ENCODE measurements at places on chromosomes 2 and 18. TPM values are rescaled to one million over a fixed set of nuclear protein-coding genes. Genes with fewer than 3 reads are reported as not detected.

Gene TNFAIP6
- 1.2 TPM for total RNA-seq

Gene HAAO
- total RNA-seq = 1.5 TPM

Gene PTPRN
- not detected for total RNA-seq

Gene SCN2A
- 0.21 TPM for total RNA-seq

Gene SATB2
- 1.1 TPM for total RNA-seq

Gene DNER
- total RNA-seq = 0.27 TPM

DNA sequence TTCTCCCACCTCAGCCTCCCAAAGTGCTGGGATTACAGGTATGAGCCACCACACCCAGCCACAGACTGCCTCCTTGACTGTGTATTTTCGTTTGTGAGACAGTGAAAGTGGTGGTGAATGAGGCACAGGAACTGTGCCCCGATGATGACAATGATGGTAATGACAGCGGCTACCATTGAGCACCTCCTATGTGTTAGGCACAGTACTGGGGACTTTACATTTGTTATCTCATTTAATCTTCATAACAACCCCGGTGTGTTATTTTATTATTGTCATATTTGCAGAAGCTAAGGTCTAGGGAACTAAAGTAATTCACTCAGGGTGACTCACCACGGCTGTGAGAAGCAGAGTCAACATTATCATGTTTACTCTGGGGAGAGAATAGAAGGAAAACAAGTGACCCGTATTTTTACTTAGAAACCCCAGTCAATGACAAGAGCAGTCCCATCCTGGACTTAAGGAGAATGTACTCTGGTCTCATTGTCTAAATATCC, 77.6 kb upstream of the ALPP start:
- H3K4me3 ChIP-seq = no peak overlapping the region
- no peak overlapping the region for H3K27ac ChIP-seq
- DNase-seq = no peak
- peaks cover 68% of the 10 kb centered on the region for H3K36me3 ChIP-seq
- no peaks in the 10 kb centered on the region for H3K27me3 ChIP-seq
- H3K4me1 ChIP-seq = no peaks in the 10 kb centered on the region

GRCh38 chr18:48962994-48963561, 12.3 kb upstream of the SMAD7 start:
- H3K36me3 ChIP-seq = no peaks in the 10 kb centered on the region
- DNase-seq = no peak
- H3K27ac ChIP-seq = peak overlapping the region; percentile 75
- H3K4me1 ChIP-seq = no peaks in the 10 kb centered on the region
- H3K4me3 ChIP-seq = no peak overlapping the region

DNA sequence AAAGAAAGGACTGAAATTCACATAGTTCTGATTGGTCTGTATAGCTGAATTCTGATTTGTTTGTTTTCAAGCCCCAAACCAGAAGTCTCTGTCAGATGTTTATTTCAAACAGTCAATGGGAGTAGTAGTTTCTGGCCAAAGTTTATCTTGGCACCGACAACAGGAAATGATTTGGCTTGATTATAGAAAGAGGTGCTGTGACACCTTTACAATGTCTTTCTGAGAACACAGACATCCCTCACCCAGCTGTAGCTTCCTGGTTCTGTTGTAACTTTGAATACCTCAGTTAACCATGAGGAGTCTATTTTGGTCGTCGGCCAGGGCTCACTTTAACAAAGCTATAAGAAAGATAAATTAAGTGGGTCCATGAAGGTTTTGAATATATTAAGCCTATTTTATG, 545.0 kb upstream of the ZNF804A start:
- H3K27ac ChIP-seq = no peak overlapping the region
- H3K4me3 ChIP-seq = no peak overlapping the region
- no peaks in the 10 kb centered on the region for H3K27me3 ChIP-seq
- no peak for DNase-seq
- no peaks in the 10 kb centered on the region for H3K36me3 ChIP-seq

DNA sequence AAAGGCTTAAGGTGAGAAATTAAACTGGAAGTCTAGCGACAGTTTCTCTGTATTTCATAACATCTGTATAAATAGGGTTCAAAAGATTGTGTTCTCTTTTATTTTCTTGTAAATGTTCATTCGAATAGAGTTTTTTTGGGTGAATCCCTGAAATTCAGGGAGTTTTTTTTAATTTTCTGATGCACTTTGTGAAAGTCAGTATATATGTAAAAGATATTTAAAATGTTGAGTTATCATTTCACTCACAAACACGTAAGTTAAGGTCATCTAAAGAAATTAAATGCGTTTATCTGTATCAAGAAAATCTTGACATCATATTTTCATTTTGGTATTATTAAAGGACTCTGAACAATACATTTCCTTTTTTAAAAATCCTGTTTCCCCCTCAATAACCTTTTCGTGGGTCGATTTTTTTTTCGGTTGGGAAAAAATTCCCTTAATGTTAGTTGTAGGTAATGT, 3.4 kb downstream of the SP9 start:
- no peak for DNase-seq
- peaks cover 83% of the 10 kb centered on the region for H3K4me1 ChIP-seq
- H3K36me3 ChIP-seq = no peaks in the 10 kb centered on the region
- H3K4me3 ChIP-seq = no peak overlapping the region

DNA sequence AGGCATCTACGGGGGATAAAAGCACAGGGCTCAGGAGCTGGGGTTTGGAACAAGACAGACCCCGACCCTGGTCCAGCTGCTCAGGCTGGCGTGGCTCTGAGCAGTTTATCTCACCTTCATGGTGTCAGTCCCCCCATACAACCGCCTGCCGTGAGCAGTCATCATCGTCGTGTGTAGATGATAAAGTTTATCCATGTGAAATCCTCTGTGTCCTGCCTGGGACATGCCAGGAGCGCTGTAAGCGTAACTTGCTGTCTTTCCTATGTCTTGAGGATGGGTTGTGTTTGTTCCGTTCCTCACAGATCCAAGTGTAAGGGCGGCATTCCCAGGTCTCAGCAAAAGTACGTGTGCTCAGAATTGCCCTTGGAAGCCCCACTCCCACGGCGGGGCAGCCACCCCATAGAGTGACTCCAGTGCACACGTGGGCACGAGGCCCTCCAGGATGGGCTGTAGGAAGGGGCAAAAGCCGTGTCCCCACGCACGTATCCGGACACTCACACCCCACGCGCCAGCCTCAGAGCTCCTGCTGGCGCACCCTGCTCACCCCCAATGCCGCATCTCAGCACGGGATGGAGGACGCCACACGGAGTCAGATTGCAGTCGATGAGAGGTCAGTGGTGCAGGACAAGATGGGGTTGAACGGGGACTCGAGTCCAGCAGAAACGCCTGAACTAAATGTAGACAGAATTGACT, 50.9 kb downstream of the ADI1 start:
- peaks cover 27% of the 10 kb centered on the region for H3K36me3 ChIP-seq
- no peak overlapping the region for H3K27ac ChIP-seq
- no peaks in the 10 kb centered on the region for H3K27me3 ChIP-seq
- DNase-seq = no peak
- H3K4me1 ChIP-seq = no peaks in the 10 kb centered on the region

DNA sequence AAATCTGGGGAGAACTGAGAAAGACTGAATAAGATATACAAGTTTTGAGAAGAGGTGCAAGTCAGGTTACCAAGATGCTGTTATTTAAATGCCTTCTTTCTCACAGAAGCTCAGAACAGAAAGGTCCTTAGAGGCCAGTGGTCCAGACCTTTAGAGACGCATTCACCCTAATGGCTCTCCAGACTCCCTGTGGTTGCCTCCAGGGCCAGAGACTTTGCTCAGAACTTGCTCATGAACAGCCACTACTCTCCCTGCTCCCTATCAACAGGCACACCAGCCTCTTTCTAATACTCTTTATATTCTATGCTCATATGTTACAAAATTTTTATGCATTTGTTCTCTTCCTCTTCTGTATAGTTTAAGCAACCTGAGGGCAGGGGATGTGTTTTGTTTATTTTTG, 349.0 kb upstream of the TNP1 start:
- no peak for DNase-seq
- H3K4me1 ChIP-seq = no peaks in the 10 kb centered on the region
- no peak overlapping the region for H3K27ac ChIP-seq

- no peak overlapping the region for H3K27ac ChIP-seq
- no peak overlapping the region for H3K4me3 ChIP-seq
- no peaks in the 10 kb centered on the region for H3K4me1 ChIP-seq
- no peaks in the 10 kb centered on the region for H3K36me3 ChIP-seq
- no peak for DNase-seq
Observed at GRCh38 chr2:73759904-73760303, 20.0 kb downstream of the DUSP11 start.

- no peaks in the 10 kb centered on the region for H3K36me3 ChIP-seq
- H3K27ac ChIP-seq = no peak overlapping the region
- no peaks in the 10 kb centered on the region for H3K27me3 ChIP-seq
- no peak for DNase-seq
Observed at GRCh38 chr2:70779911-70780545, 10.4 kb downstream of the FIGLA start.

DNA sequence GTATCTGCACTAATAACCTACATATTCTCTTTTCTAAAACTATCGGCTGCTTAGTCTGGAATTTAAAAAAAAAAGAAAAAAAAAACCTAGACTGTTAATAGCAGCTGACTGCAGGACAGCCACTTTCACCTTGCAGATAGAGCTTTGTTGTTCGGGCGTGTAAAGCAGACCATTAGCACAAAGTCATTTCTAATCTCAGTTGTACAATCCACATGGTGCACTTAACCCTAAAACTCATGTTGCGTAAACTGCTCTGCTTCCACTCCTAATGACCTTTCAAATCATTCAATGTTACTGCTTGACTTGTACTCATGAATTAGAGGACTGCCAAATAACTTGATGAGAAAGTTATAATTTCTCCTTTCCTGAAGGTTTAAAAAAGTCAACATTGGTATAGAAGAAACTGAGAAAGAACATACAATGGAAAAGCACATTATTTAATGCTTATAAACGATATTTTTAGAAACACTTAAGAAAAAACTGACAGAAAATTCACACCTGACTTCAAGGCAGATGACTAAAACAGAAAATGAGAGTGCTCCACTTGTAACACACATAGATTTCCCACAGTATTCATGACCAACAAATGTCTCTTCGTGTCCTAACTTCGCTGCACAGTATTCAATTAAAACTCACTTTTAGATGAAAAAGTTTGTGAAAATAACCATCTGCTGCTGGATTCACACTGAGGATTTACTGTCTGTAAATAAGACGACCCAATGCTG, 2.6 kb downstream of the CDH2 start:
- no peak for DNase-seq
- no peaks in the 10 kb centered on the region for H3K36me3 ChIP-seq
- H3K27me3 ChIP-seq = peaks cover 21% of the 10 kb centered on the region
- H3K4me1 ChIP-seq = peaks cover 23% of the 10 kb centered on the region
- H3K4me3 ChIP-seq = no peak overlapping the region

GRCh38 chr2:197876524-197876923, 72.1 kb downstream of the PLCL1 start:
- H3K4me3 ChIP-seq = no peak overlapping the region
- no peak for DNase-seq
- no peaks in the 10 kb centered on the region for H3K27me3 ChIP-seq
- no peaks in the 10 kb centered on the region for H3K36me3 ChIP-seq

DNA sequence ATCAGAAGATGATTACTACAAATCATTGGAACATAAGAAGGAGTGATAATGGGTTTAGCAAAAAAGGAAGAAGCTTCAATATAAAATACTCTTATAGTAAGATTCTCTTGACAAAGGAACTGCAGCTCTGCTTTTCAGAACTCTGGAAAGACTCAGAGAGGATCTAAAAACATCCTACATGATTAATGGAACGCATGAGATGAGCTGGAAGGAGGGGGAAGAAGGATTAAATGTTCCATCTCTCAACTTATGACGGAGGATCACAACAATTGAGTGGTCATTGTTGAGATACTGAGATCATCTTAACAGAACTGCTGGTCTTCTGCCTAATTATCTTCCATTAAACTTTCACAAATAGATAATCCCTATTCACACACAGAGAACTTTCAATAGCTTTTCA, 267.5 kb upstream of the SLC8A1 start:
- no peak overlapping the region for H3K4me3 ChIP-seq
- H3K27me3 ChIP-seq = no peaks in the 10 kb centered on the region
- no peak overlapping the region for H3K27ac ChIP-seq
- no peaks in the 10 kb centered on the region for H3K36me3 ChIP-seq
- no peaks in the 10 kb centered on the region for H3K4me1 ChIP-seq

DNA sequence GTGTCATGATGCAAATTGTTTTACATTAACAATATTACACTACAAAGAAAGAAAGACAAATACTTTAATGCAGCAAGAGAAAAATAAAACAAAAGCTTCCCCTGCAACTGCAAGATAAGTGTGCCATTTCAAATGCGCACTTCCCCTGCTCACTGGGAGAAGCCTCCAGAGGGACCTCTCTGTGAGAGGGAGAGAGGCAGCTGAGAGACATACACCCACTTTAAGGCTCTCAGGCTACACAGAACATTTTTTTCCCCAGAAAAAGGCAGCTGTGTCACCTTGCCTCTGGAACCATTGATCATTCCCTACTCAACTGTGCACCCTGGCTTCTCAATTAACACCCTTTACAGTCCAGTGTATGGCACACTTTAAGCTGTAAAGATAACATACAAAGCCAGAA, 75.2 kb downstream of the DPP4 start:
- no peaks in the 10 kb centered on the region for H3K27me3 ChIP-seq
- H3K27ac ChIP-seq = no peak overlapping the region
- no peak overlapping the region for H3K4me3 ChIP-seq
- no peak for DNase-seq
- no peaks in the 10 kb centered on the region for H3K36me3 ChIP-seq
- H3K4me1 ChIP-seq = no peaks in the 10 kb centered on the region

DNA sequence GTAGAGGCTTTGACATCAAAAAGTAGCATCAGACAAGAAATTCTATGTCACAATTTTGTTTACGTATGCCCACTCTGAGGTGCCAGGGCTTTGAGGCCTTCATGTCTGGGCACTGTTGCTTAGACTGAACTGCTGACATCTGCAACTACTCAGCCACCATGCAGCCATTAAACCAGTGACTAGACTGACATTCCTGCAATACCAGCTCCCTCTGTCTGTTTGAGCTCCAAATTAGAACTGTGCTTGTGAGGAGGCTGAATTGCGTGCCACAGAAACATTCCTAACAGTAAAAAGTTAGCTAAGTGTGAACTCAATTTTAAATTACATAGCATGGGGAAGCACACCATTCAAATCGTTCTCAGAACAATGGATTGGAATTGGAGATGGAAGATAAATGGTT, 163.2 kb downstream of the INSIG2 start:
- H3K27ac ChIP-seq = no peak overlapping the region
- no peaks in the 10 kb centered on the region for H3K36me3 ChIP-seq
- H3K4me1 ChIP-seq = no peaks in the 10 kb centered on the region
- no peak for DNase-seq

- no peaks in the 10 kb centered on the region for H3K4me1 ChIP-seq
- no peaks in the 10 kb centered on the region for H3K27me3 ChIP-seq
- H3K36me3 ChIP-seq = no peaks in the 10 kb centered on the region
Observed at GRCh38 chr18:70382017-70382416, 93.2 kb downstream of the SOCS6 start.

All from esophagus squamous epithelium (tissue), 5 donors.